ENCODE measurements at places on chromosomes 11 and 22.

DNA sequence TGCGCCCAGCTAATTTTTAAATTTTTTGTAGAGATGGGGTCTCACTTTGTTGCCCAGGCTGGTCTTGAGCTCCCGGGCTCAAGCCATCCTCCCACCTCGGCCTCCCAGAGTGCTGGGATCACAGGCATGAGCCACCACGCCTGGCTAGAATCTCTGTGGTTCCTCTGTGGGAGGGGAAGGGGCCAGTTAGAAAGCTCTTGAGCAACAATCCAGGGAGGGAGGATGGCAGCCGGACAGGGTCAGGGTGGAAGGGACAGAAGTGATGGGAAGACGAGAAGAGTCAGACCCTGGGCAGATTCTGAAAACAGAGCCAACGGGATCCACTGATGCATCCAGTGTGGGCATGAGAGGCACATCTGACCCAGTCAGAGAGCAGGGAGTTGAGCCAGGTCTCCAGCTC is 38.9 kb upstream of the MN1 start:
- no peak for DNase-seq

GRCh38 chr11:48073031-48073861 is 92.9 kb downstream of the PTPRJ start:
- DNase-seq = no peak

GRCh38 chr11:122578171-122578825 is 77.2 kb upstream of the UBASH3B start:
- DNase-seq = no peak

DNA sequence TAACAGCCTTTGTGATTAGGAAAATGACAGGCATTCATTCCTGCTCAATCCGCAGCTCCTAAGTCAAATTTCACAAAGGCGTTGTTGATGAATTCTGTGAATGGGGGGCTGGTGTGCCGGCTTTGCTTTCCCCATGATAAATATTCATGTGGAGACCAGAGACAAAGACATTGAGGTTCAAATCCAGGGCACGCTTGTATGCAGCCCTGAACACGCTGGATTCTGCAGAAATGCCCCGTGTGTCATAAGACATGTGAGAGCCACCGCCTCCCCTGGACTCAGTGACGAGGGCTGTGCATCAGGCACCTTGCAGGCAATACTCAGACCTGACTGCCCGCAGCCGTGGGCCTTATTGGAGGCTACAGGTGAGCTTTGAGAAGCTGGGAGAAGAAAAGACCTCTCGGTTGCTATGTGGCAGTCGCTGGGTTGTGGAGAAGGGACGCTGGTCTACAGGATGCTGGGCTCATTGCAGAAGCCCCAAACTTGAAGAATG is 906.2 kb downstream of the BRD1 start:
- DNase-seq = no peak
